ENCODE measurements at places on chromosomes 16 and 17.

GRCh38 chr16:1458977-1459341, 14.6 kb upstream of the CCDC154 start:
- DNase-seq, result peak; percentile 17

GRCh38 chr16:25140459-25140858, 28.9 kb downstream of the LCMT1 start:
- DNase-seq, result no peak

GRCh38 chr16:24085666-24086065, 170.5 kb upstream of the CACNG3 start:
- DNase-seq, result no peak

DNA sequence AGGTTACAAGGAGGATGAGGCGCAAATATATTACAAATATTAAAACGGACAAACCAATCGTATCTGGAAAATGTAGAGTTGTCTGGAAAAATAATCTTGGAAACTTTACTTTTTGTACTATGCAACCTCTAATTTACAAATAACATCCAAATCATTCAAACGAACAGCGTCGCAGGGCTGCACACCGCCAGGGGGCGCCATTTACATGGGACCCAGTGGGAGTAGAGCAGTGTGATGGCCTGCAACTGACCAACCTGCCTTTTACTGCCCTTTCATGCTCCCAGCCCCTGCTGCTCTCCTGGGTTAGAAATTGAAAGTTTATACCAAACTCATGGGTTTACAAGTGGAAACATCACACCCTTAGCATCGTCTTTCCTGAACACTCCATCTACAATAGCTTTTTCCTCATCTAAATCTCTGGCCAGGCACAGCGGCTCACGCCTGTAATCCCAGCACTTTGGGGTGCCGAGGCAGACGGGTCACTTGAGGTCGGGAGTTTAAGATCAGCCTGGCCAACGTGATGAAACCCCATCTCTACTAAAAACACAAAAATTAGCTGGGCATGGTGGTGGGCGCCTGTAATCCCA, 10.0 kb downstream of the PITPNC1 start:
- DNase-seq, result no peak

DNA sequence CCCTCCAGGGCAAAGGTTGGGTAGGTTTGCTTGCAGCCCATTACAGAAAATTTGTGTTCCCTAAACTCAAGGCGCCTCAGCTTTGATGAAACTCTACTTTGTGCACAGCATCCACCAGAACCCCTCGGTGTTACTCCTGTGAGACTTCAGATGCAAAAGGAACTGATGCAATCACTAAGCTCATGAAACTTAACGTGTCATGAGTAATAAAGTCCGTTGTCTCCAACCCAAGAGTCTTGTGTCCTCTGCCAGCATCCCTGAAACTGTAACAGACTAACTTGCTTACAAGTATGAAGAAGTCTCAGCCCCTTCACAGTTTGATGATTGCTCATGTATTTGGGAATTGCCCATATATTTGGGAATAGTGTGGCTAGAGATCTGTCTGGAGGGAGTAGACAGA, 74.8 kb upstream of the MARCHF10 start:
- no peak for DNase-seq

Data from H1 (cell line).